ENCODE measurements at places on chromosomes 4 and X.

- no peak for DNase-seq
These were observed 178.4 kb downstream of the MGST2 start for GRCh38 chr4:139844057-139844456.

- no peak for DNase-seq
These were observed 22.7 kb downstream of the FABP2 start for GRCh38 chr4:119299260-119299671.

DNA sequence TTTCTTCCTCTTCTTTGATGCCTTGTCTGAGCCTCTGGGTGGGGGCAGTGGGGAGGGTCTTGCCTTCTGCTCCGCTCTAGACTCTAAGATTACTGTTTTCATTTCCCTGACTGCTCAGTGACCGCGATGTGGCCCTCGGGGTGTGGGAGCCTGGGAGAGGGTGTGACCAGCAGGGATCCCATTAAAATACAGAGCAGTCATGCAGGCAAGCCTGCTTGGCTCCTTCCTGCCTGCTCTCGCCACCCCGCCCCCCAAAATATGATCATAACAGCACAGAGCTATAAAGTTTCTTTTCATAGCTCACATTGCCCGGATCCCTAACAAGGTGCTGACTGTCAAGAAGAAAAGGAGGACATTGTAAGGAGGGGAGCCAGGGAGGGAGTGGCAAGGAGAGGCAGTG is 332.9 kb downstream of the RAB28 start:
- DNase-seq: no peak

- no peak for DNase-seq
These were observed 2.8 kb downstream of the CMC4 start for GRCh38 chrX:155068165-155068564.

GRCh38 chr4:6974138-6974848 is 64.7 kb downstream of the TBC1D14 start:
- DNase-seq: peak; percentile 88

DNA sequence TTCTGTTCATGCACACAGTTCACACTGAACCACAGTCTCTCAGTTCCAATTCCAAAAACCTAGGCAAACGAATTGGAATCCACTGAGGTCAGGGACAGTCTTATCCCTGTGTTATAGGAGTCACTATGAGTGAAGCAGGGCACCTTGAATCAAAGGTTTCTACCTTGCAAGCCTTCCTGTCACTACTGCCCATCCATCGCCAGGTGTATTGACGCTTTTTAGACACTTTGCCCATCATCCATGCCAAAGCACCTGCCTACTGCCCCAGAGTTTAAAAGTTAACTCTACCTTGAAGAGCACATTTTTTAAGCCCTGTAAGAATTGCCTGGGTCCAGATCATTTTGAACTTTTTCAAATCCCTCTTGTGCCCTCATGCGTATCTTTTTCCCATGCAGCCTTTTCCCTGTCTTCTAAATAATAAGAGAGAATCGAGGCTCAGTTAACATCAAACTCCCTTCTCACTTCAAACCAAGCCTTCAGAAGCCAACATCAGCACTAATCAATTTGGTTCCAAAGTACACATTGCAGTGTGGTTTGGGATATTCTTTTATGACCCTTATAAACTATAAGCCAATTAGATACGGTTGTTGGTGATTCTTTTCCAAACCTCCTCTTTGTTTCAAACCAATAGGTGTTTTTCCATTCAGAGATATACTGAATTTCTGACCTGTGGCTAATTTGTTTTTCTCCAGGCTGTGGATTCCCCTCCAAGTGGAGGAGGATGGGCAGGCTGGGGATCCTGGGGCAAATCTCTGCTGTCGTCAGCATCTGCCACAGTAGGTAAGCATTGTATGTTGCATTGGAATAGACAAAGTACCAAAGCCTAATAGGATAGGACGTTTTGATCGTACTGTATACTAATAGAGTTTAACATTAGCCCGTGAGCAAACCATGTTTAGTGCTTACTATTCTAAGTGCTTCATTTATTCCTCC is 23.7 kb downstream of the FAM114A1 start:
- DNase-seq: no peak

GRCh38 chr4:107721436-107722100 is 1.5 kb upstream of the PAPSS1 start:
- peak; percentile 72 for DNase-seq

DNA sequence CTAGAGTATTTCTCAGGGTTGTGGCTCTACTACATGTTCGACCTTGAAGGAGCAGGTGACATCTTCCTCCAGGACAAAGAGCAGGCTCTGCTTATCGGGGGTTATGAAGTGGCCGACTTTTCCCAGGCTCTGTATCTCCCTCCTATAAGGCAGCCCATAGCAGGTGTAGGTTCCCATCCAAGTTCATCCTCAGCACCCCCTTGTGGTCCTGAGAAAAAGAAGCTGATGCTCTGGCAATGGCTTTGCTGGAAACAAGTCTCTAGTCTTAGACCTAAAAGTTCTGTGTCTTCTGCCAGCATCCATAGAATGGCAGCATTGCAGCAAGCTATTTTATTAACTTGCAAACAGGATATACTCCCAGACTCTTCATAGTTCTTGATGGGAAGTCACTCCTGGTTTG is 836.6 kb upstream of the PRKX start:
- no peak for DNase-seq

GRCh38 chr4:185936650-185937376 is 124.8 kb upstream of the SORBS2 start:
- no peak for DNase-seq

GRCh38 chr4:155603360-155603891 is 63.2 kb upstream of the GUCY1A1 start:
- no peak for DNase-seq

DNA sequence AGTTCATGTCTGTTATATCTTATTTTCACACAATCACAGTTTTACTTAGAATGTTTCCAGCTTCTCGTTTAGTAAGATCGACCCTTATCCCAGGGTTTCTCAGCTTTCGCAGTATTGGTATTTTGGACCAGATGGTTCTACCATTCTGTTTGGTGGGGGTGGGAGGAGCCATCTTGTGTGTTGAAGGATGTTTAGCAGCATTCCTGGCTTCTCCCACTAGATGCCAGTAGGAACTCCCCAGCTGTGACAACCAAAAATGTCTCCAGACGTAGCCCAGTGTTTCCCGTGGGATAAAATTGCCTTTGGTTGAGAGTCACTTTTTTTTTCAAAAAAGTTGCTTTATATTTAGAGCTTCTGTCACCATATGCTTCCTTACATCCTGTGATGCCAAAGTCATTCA is 90.9 kb upstream of the TLR2 start:
- no peak for DNase-seq

- DNase-seq: no peak
These were observed 370.0 kb downstream of the FBXO8 start for GRCh38 chr4:173913496-173913895.

DNA sequence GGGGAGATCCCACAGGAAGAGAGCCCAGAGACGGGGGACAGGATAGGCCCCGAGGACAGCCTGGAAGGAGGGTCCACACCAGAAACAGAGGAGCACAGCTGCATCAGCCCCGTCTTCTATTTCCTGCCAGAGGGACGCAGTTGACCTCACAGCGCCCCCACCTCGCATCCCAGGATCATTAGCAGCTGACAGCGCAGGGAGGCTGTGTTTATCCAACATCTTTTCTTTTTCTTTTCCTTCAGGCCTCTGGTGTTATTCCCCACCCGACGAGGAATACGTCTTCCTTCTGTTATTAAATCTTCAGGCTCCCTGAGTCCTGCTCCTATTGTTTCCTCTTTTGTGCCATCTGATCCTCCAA is 75.4 kb downstream of the DCHS2 start:
- no peak for DNase-seq

- no peak for DNase-seq
These were observed 141.9 kb downstream of the MAB21L2 start for GRCh38 chr4:150723727-150724411.

DNA sequence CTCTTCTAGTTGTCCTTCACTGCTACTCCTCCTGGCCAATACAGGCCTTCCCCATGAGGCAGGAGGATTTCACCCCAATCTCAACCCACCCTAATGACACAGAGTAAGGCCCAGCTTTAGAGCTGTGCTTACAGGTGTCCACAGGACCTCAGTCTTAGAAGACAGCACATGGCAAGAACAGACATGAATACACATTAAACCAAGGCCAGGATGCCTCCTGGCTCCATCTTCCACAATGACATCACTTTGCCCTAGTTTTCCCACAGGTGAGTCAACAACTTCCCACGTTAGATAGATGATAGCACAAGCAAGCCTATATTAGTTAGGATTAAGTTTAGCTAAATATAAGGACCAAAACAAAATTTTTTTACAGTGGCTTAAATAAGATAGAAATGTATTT is 63.8 kb upstream of the NOCT start:
- no peak for DNase-seq

- DNase-seq: no peak
These were observed 193.6 kb downstream of the COX7B2 start for GRCh38 chr4:46715468-46715867.

DNA sequence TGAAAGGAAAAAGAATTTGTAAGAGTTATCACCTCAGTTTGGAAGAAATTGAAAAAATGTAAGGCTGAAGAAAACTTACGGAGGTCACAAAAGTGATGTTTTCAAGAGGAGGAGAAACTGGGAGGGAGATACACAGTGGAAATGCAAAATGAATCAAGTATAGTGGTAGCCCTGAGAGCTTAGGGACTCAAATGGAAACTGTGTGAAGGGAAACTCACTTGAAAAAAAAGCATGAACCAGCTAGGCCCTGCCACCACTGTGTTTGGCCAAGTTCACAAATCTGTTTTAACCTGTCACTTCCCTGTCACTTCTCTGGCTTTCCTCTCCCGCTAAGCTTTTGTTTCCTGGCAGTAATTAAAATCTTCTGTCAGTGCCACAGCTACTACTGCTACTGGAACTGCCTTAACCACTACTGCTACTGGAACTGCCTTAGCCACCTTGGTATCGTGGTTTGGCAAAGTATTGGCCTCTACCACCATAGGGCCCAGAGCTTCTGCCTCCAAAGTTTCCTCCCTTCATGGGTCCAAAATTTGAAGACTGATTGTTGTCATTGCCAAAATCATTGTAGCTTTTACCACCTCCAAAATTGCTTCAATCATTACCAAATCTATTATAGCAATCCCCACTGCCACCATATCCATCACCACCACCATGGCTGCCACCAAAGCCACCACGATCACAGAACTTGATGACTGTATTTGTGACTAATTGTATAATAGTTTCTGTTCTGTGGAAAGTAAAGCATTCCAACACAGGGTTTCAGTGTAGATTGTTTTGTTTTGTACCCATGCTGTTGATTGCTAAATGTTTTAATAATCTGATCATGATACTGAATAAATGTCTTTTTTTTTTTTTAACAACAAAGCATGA is 41.5 kb downstream of the SMARCA5 start:
- no peak for DNase-seq

DNA sequence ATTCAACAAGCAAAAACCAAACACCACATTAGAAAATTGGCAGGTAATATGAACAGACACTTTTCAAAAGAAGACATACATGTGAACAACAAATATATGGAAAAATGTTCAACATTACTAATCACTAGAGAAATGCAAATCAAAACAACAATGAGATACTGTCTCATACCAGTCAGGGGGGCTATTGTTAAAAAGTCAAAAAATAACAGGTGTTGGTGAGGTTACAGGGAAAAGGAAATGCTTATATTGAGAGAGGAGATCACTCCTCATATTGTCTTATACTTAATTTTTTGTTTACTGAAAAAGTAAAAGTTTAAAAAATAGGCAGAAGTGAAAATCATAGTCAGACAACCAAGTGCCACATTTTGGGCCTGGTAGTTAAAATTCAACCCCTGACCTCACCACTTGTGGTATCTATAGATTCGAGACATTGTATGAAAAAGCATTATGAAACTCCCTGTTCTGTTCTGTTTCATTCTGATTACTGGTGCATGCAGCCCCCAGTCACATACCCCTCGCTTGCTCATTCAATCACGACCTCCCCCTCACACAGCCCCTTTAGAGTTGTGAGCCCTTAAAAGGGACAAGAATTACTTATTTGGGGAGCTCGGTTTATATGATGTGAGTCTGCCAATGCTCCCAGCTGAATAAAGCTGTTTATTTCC is 153.7 kb upstream of the FGF16 start:
- no peak for DNase-seq

GRCh38 chrX:11423362-11423818 is 130.2 kb downstream of the AMELX start:
- no peak for DNase-seq

DNA sequence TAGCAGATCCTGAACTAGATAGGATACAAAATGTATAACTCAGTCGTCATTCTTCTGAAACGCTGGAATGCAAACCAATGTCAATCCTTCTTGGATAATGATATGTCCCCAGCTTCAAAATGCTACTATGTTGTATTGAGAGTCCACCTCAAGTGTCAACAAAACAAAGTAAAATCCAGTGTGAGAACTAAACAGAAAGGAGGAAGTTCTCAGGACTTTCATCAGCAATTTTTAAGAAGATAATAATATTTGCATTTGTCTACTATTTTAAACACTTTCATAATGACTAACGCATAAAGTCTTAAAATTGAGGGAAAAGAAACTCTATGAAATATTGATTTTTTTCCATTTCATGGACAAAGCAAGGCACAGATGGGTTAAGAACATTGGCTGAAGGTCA is 36.3 kb downstream of the SOD3 start:
- DNase-seq: no peak

GRCh38 chrX:23864742-23865326 is 42.9 kb downstream of the APOO start:
- no peak for DNase-seq

GRCh38 chrX:44914532-44915198 is 41.7 kb downstream of the KDM6A start:
- no peak for DNase-seq

GRCh38 chrX:70013466-70014381 is 36.0 kb downstream of the AWAT2 start:
- DNase-seq: no peak

Data from activated CD8-positive, alpha-beta memory T cell treated with anti-CD3 and anti-CD28 coated beads, Interleukin-2, amount 50 U/mL, for 48 hours (primary cell).